ENCODE measurements at places on chromosomes 11 and 22.

DNA sequence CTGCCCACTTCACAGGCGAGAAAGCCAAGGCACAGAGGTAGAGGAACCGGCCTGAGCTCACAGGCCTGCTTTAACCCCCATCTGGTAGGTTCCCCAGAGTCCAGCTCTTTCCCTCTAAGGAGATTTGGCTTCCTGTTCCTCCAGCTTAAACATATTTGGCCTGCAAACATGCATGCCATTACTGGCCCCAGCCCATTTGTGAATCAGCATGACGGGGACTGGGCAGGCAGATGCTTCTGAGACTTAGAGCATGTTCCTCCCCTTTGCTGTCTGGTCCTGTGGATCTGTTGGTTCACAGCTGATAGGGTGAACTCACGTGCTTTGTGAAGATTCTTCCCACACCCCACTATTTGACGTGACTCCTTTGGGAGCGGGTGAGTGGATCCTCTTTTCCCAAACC lies 12.6 kb downstream of the CHST1 start:
- DNase-seq, result no peak

GRCh38 chr11:1086171-1087102 lies 11.8 kb downstream of the MUC2 start:
- DNase-seq, result no peak

- DNase-seq, result no peak
These were observed 7.7 kb upstream of the MRGPRD start for GRCh38 chr11:68988491-68988890.

DNA sequence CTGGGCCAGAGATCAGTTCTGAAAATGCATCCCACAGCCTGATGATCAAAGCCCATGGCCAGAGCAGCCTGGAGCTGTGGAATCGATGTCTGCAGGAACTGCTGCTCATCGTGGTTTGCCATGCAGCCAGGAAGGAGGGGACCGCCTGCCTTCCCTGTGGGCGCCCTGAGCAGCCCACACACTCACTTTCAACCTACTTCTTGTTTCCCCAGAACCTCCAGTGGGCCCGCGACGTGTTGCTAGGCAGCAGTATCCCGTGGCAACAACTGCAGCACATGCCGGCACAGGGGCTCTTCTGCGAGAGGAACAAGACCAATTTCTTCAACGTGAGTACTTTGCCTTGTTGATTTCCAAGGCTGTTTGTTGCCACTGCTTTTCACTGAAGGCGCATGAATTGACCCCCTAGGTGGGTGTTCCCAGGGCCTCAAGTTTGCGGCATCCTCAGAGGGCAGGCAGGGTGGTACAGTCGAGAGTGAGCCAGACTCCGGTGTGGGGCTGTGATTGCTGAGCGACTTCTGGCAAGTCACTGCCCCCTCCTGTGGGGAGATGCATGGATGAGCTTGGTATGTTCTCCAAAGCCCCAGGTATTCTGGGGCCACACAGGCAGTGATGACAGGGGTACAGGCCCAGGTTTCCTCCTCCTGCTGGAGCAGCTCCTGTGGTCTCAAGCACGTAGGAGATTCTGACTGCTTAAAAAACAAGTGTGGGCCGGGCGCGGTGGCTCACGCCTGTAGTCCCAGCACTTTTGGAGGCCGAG lies 47.0 kb upstream of the SUSD2 start:
- no peak for DNase-seq

GRCh38 chr11:17471501-17471900 lies 5.1 kb downstream of the ABCC8 start:
- DNase-seq, result no peak

DNA sequence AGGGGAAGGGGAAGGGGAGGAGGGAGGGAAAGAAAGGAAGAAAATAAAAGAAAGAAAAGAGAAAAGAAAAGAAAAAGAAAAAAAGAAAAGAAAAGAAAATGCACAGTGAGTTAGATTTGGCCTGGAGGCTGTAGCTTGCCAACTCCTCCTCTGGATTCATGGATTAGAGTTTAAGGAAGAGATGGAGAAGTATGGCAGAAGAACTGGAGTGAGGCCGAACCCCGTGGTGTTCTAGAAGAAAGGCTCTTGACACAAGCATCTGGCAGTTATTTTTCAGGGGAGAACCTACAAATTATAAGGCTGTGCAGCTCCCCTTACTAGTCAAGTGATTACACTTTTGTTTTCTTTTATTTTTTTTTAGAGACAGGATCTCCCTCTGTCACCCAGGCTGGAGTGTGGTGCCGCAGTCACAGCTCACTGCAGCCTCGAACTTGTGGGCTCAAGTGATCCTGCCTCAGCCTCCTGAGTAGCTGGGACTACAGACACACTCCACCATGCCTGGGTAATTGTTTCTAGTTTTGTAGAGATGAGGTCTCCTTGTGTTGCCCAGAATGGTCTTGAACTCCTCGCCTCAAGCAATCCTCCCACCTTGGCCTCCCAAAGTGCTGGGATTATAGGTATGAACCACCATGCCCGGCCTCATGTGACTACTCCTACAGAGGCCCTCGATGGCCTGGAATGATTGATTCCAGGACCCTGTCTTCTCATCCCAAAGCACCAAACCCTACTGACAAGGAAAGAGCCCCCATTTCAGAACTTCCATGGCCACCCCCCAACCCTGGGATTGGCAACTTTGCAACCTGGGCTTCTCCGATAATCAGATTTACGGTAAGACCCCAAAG lies 19.5 kb downstream of the ZNF74 start:
- DNase-seq, result no peak

GRCh38 chr11:24637520-24637919 lies 140.7 kb downstream of the LUZP2 start:
- DNase-seq, result no peak
